T follicular helper cell (primary cell): ENCODE measurements at places on chromosomes 12 and 14.

- DNase-seq, result no peak
Measured at GRCh38 chr12:87320724-87321123, 708.5 kb downstream of the C12orf50 start.

GRCh38 chr12:52195065-52195730 is 3.4 kb upstream of the KRT80 start:
- no peak for DNase-seq

- DNase-seq, result no peak
Measured at GRCh38 chr14:91225025-91225424, 19.5 kb downstream of the GPR68 start.

DNA sequence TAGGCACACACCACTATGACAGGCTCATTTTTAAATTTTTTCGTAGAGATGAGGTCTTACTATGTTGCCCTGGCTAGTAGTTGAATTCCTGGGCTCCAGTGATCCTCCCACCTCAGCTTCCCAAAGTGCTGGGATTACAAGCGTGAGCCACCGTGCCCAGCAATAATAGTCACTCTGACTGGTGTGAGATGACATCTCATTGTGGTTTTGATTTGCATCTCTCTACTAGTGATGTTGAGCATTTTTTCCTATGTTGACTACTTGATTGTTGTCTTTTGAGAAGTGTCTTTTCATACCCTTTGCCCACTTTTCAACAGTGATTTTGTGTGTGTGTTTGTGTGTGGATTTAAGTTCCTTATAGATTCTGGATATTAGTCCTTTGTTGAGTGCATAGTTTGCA is 26.3 kb downstream of the ATP2A2 start:
- no peak for DNase-seq

- DNase-seq, result no peak
Measured at GRCh38 chr12:54439096-54439495, 20.0 kb upstream of the ITGA5 start.

DNA sequence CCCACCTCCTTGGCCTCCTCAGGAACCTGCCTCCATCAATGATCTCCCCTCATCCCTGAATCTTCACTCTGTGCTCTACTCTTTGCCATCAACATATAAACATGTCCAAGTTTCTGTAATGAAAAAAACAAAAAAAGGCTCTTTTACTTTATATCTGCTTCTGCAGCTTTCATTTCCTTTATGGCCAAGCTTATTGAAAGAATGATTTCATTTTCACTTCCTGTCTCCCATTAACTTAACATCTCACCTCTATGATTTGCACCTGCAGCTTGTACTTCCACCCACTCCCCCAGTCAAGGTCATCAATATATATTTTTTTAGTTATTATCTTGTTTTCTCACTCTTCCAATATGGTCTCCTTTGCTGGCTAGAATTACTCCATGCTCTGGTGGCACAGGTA is 15.6 kb upstream of the RNU6-7 start:
- no peak for DNase-seq

DNA sequence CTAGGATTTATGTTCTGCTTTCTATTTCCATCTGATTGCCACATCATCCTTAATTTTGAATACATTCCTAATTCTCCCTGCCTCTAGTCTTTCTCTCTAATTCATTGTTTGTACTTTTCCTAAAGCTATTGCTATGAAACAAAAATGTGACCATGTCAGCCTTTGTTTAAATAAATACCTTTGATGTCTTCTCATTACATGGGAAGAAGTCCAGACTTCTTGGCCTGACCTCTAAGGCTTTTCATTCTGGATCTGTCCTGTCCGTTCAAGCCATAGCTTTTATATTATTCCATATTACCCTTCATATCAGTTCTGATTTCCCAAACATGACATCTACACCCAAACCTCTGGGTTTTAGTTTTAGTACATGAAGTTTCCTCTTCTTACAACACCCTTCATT is 91.4 kb downstream of the CDK17 start:
- DNase-seq, result no peak

DNA sequence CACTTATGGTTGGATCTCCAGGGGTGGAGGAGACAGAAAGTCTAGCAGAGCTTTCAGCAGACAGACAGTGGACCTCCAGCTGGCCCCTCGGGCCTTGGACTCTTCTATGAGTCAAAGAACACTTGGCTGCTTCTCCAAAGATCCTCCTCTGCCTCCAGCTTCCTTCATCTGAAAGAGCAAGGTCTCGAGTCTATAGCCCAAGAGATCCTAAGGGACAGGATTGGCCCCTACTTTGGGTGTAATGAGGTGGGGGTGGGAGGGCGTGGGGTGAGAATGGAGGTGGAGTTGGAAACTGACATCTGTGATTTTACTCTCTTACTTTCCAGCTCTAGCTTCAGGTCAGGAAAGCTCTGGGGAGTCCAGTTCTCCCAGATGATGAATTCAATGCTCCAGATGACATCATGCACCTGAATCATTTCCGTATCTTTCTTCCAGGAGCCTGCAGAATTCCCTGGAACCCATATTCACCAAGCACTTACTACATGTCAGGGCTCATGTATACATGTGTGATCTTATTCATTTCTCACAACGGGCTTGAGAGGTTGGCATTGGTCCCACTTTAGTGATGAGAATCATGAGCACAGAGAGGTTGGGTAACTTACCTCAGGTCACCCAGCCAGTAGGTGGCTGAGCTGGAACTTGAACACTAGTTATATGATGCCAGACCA is 10.2 kb upstream of the PGF start:
- DNase-seq, result no peak

GRCh38 chr12:23361971-23362370 is 587.5 kb downstream of the SOX5 start:
- DNase-seq, result no peak

DNA sequence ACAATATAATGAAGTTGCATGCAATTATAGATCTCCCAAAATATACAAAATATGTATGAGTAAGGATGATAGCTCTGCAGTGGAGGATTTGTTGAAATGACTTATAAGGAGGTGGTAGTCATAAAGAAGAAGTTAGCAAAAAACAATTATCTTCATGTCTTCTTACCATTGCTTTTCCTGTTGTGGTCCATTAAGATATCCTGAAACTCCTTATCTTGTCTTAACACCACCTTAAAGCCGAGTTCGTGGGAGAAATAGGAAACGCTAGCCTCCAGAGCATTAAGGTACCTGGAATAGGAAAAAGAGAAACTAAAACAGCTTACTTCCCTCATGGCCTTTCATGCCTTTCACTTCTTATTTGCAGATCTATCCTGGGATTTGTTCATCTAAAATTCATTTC is 15.2 kb downstream of the GUCY2C start:
- DNase-seq, result no peak

GRCh38 chr12:57187222-57188089 is 29.1 kb upstream of the NXPH4 start:
- no peak for DNase-seq

GRCh38 chr14:30240685-30241084 is 313.0 kb upstream of the PRKD1 start:
- DNase-seq, result no peak

DNA sequence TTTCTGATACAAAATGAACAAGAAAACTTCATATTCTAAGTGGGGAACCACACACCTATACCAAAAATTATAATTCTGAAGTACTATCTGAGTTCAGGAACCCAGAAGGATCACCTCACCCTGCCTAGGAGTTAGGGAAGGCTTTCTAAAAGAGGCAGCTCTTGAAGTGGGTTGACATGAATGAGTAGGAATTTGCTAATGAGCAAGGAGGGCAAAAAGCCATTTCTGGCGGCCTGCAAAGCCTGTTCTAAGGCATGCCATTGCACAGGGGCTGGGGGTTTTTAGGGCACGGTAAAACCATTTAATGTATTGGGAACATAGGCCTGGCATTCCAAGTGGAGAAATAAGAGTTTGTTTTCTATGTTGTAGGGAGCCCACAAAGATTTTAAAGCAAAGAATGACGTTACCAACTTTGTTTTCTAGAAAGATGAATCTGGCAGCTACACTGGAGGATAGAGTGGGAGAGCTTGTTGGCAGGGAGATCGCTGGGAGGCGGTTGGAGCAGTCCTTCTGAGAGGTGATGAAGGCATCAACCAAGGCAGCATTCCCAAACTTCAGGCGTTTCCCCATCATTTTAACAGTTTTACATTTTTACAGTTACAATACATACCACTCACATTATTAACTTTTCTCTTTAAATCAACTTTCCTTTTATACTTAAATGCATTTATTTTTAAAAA is 14.1 kb downstream of the IFT43 start:
- DNase-seq, result no peak

DNA sequence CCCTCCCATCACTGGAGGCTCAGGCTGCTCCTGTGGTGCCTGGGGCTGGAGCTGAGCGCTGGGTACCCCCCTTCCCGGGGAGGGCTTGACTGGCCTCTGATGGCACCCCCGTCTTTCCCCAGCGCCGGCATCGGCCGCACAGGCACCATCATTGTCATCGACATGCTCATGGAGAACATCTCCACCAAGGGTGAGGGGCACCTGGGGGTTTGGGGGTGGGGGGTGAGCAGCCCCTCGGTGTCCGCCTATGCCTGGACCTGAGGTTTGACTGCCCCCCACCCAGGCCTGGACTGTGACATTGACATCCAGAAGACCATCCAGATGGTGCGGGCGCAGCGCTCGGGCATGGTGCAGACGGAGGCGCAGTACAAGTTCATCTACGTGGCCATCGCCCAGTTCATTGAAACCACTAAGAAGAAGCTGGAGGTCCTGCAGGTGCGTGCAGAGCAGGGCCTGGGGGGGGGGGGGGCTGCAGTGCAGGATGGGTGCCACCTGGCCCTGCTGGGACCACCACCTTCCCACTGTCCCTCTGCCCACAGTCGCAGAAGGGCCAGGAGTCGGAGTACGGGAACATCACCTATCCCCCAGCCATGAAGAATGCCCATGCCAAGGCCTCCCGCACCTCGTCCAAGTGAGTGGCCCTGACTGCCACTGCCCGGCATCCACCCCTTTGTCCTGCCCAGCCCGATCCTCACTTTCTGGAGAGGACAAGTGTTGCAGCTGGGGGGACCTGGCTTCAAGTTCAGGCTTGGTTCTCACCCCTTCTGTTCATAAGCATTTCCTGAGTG is 8.8 kb downstream of the PTPN6 start:
- no peak for DNase-seq

- no peak for DNase-seq
Measured at GRCh38 chr14:105091517-105092170, 26.4 kb upstream of the GPR132 start.

DNA sequence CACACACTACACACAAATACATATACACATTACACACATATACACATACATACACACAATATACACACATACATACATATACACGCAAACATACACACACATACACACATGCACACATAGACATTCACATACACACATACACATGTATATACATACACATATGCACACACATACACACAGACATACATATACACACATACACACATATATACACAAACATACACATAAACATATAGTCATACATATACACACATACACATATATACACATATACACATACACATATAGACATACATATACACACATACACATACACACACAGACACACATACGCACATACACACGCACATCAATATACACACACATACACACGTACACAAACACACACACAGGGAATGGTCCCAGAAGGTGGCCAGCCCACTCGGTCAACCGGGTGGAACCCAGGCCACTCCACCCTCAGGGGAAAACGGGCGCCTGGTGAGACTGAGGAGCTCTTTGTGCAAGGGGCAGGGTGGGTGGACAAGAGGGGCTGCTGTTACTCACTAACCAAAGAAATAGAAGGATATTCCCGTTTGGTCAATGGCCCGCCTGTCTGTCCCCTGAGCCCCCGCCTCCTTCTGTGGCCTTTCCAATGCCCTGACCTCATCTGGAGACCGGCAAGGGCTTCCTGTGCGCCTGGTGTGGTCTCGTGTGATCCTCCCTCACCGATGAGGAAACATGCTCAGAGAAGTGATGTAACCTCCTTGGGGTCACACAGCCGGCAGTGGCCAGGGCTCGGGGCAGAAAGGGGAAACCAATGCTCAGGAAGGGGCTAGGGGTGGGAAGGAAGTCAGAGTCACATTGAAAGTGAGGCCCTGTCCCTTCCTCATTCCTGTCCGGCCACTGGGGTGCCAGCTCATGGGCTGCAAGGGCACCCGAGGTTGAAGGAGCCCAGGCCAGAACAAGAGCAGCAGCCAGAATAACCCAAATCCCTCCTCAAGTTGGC is 5.3 kb downstream of the TRPV4 start:
- no peak for DNase-seq

- DNase-seq, result no peak
Measured at GRCh38 chr12:3032770-3033538, 44.2 kb upstream of the TSPAN9 start.

GRCh38 chr14:34713122-34713680 is 1.2 kb downstream of the CFL2 start:
- DNase-seq, result no peak

DNA sequence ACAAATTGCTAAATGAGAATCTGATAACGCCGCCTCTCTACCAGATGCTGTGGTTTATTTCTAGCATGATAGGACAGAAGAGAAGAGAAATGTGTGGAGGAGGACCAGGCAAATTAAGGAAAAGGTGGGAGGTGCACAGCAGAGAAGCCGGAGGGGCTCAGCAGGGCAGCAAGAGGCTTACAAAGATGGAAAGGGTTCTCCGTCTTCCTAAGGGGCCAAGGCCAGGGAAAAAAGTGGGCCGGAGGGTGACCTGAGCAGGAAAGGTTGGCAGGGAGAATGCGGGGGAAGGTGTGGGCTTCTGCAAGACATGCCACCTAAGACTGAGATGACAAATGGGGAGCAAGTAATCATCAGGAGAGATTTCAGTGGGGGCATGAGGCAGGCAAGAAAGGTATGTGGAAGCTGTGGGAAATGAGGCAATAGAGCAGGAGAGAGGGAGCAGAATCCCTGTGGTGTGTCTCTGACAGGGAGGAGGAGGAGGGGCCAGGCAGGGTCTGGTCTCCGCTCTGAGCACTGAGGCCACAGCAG is 18.7 kb downstream of the MANSC1 start:
- DNase-seq, result no peak

DNA sequence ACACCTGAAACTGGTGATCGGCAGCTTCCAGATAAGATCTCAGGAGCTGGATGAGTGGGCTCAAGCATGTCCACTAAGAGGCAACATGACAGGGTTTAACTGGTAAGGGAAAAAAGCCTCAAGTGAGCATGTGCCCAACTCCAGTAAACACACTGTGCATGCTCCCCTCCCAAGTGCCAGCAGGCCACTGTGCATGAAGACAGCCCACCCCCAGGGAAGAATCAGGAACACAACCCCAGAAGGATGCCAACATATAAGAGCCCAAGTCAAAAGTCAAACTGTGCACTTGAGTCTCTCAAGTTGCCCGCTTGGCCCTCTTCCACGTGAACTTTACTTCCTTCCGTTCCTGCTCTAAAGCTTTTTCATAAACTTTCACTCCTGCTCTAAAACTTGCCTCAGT is 311.3 kb upstream of the PRKD1 start:
- DNase-seq, result no peak

- DNase-seq, result no peak
Measured at GRCh38 chr12:1646569-1647284, 17.7 kb downstream of the WNT5B start.

DNA sequence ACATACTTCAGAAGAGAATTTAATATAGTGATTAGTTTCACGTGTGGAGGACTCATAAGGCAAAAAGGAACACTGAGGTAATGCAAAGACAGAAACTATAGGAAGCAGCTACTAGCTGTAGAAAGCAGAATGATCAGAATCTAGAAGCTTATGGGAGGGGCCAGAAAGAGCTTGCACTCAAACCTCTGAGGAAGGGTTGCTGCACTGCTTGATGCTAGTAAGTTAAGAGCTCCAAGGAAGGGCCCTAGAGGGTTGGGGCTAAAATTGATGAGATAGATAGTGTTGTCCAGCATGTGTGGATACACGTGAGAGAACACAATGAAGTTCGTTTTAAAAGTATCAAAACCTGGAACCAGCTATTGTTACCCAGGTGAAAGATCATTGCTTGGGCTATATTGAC is 311.1 kb downstream of the SLC6A15 start:
- no peak for DNase-seq

GRCh38 chr12:122062832-122063693 is 15.5 kb upstream of the MLXIP start:
- no peak for DNase-seq
